ENCODE measurements at places on chromosomes 2 and 18.

DNA sequence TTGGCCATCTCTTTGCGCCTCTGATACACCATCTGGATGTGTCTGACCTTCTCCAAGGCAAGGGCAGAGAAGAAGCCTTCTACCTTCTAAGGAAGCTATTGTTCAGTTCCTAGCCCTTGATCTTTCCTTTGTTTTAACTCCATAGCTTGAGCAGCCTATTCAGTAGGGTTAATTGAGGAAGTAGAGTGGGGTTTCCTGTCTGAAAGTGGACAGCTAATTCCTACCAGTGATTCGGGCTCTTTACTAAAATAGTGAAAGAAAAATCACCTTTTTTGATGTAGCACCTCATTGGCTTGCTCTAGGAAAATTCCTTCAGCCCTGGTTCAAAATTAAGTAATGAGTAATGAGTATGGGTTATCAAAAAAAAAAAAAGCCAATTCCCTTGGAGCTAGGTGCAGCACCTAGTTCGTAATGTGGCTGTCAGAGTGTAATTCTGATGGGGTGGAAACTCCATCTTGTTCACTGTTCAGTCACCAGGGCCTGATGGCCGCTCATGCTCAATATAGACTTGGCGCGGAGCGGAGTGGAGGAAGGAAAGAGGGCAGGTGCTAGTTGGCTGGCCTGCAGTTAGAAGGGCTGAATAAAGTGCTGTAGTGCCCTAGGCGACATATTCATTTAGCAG lies 2.9 kb upstream of the MGAT5 start:
- no peak for DNase-seq

DNA sequence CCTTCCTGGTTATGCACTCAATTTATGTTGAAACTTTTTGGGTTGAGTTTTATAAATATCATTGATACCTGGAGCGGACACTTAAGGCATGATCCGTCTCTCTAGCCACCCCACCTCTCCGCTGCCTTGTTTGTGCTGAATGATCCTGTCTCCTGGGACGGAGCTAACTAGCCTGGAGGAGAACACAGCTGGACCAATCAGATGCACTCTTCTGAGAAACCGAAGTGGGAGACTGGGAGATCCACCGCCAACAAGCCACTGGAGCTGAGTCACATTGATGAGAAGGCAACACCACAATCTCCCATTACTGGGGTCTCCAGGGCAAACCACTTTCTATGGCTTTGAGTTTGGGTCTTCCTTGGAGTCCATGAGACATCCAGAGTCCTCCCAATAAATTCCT lies 29.3 kb downstream of the CYP26B1 start:
- DNase-seq, result no peak

DNA sequence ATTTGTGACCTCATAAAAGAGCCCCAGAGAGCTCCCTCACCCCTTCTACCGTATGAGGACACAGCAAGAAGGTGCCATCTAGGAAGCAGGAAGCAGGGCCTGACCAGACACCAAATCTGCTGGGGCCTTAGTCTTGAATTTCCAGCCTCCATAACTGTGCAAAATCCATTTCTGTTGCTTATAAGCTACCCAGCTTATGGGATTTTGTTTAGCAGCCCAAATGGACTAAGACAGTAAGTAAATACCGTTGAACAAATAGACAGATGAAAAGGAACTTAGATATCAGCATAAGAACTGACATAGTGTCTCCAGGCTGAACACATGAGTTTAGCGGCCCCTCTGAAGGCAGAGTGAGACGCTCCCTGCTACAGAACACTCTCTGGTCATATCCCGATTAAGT lies 130.9 kb downstream of the UXS1 start:
- no peak for DNase-seq

GRCh38 chr18:36327352-36328316 lies 30.1 kb downstream of the FHOD3 start:
- DNase-seq, result no peak

GRCh38 chr2:158618891-158619490 lies 162.2 kb downstream of the PKP4 start:
- no peak for DNase-seq

GRCh38 chr2:56132138-56132537 lies 51.7 kb upstream of the CCDC85A start:
- peak; percentile 52 for DNase-seq

DNA sequence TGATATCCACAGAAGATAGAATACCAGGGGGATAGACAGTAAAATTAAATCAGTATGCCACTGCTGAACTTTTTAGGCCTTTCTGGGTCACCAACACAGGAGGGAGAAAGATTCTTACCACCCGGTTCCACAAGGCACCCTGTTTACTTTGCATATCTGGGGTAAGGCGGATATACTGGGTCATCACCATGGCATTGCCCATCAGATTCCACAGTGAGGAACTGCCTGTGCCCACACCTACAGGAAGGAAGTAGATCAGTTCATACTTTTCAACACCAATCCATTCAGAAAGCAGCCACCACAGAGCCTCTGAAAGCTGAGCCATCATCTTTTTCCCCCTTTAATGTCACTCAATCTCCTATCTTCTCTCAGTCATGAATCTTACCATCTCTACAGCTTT lies 2.0 kb downstream of the LMAN2L start:
- no peak for DNase-seq

DNA sequence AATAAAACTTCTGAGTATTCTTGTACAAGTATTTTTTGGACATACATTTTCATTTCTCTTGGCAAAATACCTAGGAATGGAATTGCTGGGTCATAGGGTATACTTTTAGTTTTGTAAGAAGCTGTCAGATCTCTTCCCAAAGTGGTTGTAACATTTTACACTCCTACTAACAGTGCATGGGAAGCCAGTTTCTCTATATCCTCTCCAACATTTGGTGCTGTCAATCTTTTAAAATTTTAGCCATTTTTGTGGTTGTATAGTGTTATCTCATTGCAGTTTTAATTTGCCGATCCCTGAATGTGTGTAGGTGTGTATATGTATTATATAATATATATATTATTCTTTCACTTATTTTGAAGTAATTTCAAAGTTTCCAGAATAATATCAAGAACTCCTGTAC lies 63.1 kb upstream of the TMEM178A start:
- no peak for DNase-seq

- no peak for DNase-seq
Measured at GRCh38 chr2:125643585-125643984, 1012.4 kb upstream of the GYPC start.

GRCh38 chr2:168928113-168928831 lies 27.2 kb downstream of the G6PC2 start:
- DNase-seq, result no peak

DNA sequence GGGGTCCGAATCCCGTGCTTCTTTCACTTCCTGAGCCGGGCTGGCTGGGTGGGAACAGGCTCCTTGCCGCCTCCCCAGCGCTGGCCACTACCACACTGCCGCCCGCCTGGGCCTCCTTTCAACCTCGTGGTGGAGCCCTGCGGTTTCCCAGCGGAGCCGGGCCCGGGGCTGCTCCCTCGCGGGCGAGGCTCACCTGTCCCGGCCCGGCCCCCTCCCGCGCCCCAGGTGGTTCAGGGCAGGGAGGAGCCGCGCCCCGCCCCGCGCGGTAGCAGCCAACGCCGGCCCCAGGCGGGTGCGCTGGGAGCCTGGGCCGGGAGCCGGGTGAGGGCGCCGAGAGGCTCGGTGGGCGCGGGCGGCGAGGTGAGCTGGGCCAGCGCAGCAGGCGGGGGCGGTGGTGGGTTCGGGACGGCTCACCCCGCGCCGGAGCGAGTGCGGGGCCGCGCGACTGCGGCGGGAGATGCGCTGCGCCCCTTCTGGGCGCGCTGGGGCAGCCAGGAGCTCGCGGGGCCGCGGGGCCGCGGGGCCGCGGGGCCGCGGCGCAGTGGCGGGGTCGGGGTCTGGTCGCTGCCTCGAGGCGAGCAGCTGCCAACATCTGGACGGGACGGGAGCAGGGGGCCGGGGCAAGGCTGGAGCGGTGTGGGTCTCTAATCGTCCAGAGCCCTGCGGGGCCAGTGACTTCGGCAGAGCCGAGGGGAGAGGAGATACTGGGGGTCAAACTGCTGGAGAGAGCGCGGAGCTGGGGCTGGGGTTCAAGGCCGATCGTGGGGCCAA lies at the start of gene LYPD6B:
Gene LYPD6B (plus strand): TSS at position 258 of the 771 bp plus-strand sequence. CDS start 92,250 bp downstream, outside the sequence.
- peak; percentile 67 for DNase-seq

- DNase-seq, result peak; percentile 35
Measured at GRCh38 chr2:200223205-200223784, 83.2 kb upstream of the SPATS2L start.

DNA sequence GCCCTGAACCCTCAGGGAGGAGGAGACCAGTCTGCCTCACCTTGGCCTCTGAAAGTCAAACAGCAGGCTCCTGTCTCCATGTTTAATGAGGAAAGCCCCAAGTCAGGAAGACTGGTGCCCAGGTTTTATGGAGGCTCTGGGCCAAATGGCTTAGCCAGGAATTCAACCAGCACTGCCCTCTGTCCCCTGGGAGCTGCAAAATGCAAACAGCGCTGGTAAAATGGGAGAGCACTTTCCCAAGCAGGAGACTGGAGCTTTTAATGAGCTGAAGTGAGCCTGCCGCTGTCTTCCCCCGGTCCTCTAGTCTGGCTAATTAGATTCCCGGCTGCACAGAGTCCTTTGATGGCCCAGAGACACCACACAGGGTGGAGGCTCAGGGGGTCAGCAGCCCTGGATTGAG lies 276.0 kb upstream of the TRIB2 start:
- DNase-seq, result no peak

- no peak for DNase-seq
Measured at GRCh38 chr2:215979620-215980019, 33.7 kb downstream of the MREG start.

Data from AG20443 (cell line).